ENCODE measurements at places on chromosomes 12 and 14.

- DNase-seq = no peak
Observed at GRCh38 chr12:62637679-62638078, 171.1 kb downstream of the MON2 start.

DNA sequence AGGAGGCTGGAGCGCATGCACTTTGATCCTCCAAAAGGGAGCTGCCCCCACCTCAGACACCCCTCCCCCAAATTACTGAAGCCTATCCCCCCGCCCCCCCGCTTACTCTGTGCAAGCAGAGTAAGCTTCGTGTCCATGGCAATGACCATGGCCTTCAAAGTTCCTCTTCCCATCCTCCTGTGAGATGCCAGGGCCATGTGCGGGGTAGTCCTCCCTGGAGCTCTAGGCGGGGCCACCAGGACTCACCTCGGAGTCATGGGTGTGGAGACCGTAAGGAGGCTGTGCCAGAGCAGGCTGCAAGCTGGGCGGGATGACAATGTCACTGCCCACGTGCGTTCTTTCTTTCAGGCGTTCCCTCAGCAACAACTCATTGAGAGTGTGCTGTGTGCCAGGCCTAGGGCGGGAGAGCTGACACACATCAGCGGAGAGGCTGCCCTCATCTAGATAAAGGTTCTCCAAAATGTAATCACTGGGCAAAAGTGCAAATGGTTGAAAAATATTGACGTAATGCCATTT is 66.8 kb downstream of the C14orf132 start:
- no peak for DNase-seq

DNA sequence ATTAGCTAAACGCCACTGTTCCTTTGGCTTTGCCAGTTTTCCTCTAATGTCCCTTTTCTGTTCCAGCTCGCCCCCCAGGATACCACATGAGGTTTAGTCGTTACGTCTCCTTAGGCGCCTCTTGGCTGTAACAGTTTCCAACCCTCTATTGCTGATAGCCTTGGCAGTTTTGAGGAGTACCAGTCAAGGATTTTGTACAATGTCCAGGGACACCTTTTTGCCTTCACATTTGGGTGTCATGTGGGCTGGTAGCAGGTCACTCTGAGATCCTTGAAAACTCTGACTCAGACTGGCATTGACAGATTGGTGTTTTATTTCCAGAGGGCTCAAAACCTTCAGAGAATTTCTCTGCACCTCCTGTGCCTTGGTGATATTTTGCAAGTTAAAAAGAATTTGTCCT is 14.1 kb downstream of the SH2B3 start:
- no peak for DNase-seq

DNA sequence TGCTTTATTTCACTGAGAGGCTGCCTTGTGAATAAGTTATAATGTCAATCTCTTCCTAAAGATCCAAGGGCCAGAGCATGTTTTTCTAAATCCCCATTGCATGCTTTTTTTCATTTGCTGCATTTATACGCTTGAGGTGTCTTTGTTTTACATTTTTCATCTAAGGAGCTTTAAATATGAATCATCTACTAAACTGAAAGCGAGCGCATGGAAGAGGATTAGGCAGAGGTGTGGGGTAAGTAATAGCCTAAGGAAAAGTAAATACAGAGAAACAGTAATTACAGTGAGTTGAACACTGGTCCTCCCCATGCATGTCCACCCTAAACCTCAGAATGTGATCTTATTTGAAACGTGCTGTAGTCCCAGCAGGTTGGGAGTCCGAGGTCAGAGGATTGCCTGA is 76.4 kb upstream of the METAP2 start:
- no peak for DNase-seq

GRCh38 chr14:21039585-21040369 is 2.4 kb upstream of the RNASE7 start:
- peak; percentile 10 for DNase-seq

GRCh38 chr14:96663491-96664067 is 133.6 kb upstream of the VRK1 start:
- DNase-seq = no peak

DNA sequence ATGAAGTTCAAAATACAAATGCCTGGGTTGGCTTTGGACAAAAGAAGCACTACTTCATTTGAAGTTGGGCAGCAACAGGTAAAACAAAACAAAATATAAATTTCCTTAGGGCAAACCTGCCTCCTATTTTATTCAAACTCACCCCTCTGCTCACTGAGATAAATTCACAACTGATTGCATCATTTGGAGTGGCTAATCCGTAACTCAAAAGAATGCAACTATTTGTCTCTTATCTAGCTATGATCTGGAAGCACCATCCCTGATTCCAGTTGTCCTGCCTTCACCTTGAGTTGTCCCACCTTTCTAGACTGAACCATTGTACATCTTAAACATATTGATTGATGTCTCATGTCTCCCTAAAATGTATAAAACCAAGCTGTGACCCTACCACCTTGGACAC is 145.0 kb downstream of the CCER1 start:
- DNase-seq = no peak

- DNase-seq = no peak
Observed at GRCh38 chr12:202081-202731, 11.8 kb downstream of the SLC6A12 start.

GRCh38 chr14:72617391-72618031 is 276.4 kb downstream of the DPF3 start:
- DNase-seq = no peak

DNA sequence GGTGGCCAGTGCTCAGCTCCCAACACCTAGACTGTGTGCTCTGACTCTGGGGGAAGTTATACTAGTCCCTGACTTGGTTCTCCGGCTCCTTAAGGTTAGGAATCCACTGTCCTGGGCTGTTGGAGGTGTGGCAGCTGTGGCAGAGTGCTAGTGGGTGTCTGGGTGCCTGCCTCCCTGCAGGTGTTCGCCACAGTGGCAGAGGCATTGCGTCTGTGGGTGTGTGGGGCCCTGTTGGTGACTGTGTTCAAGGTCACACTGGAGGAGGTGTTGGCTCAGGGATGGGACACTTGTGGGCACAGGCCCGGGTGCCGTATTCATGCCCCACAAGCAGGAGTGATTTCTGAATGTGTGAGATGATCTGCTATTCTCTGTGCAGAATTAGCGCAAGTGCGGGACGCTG is 467.4 kb downstream of the TMEM121 start:
- DNase-seq = no peak

DNA sequence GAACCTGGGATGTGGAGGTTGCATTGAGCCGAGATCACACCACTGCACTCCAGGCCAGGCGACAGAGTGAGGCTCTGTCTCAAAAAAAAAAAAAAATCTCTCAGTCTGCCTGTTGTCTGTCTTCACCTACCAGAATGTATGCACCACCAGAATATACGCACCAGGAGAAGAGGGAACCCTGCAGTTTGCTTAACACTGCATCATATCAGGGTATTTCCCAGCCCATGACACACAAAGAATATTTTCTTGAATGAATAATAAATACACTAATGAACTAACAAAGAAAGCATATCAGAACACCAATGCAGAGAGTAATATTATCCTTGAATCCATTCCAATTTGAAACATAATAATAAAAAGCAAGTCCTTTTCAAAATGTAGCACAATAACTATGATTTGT is 44.2 kb upstream of the FOXN3 start:
- DNase-seq = no peak

DNA sequence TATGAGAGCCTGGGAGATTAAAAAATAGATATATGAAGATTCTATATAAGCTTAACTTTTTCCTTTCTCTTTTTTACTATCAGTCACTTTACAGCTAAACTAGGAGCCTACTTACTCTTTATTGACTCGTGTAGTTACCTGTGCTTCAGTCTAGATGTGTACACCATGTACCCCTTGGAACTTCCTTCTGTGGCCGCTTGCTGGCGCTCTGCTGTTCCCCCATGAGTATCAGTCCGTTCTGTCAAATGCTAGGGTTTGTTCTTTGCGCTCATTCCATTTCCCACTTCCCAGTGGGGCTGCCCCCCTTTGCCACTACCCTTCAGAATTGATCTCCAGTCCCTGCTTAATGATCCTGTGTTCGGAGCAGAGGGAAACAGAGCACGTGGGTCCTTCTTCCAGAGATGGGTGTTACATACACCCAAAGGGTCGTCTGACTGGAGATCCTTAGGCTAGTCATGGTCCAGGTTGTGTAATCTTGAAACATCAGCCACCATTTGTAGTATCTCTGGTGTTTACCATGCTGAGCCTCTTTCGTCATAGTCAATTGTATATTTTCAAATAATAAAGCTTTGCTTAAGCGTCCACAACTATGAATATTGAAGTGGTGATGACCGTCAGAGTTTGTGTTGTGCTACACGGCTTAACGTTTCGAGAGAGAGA is 160.0 kb downstream of the FBXL14 start:
- DNase-seq = no peak

GRCh38 chr14:59450716-59451115 is 14.5 kb downstream of the GPR135 start:
- no peak for DNase-seq

DNA sequence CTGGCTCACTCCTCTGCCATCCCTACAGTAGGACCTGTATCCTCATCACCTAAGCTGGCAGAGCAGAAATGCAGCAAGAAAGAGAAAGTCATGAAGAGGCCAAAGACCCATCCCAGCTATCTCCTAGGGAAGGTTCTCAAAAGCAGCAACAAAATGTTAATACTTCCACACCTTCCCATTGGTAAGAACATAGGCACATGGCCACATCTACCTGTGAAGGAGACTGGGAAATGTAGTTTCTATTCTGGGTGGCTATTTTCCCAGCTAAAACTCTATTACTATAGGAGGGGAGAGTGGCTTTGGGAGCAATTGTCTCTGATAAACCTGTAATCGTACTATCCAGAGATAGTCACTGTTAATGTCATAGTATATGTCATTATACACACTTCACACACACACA is 13.7 kb upstream of the EIF2B2 start:
- no peak for DNase-seq

GRCh38 chr12:42217656-42218055 is 20.4 kb downstream of the YAF2 start:
- no peak for DNase-seq

GRCh38 chr12:27185234-27186021 is 58.7 kb upstream of the STK38L start:
- DNase-seq = peak; percentile 48

GRCh38 chr14:19920021-19920657 is at the start of gene OR4K5:
Gene OR4K5, plus strand, starts transcription at chr14:19920607. Its CDS starts 0 bp downstream, at chr14:19920607.
- DNase-seq = no peak

DNA sequence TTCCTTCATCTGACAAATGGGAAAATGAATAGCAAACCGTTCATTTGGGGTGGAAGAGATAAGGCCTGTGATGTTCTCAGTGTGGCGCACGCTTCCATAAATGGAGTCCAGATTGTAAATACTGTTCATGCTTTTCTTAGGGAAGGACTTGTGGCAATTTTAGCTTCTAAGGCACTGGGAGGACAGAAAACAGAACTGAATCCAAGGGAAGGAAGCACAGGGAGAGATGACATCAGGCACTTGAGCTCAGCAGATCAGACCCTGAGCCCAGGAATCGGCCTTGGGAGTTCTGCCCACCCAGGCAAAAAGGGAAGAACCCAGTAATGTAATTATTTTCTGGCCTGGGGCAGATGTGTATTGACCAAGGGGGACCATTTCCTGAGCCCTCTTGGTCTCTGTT is 7.2 kb upstream of the SH2B3 start:
- no peak for DNase-seq

- no peak for DNase-seq
Observed at GRCh38 chr14:101253948-101254347, 307.3 kb upstream of the DIO3 start.

- no peak for DNase-seq
Observed at GRCh38 chr12:104079024-104079423, 14.7 kb downstream of the HCFC2 start.

Data from activated CD4-positive, alpha-beta T cell treated with anti-CD3 and anti-CD28 coated beads for 48 hours (primary cell).